Endodermal cell (in vitro differentiated cells): ENCODE measurements at places on chromosomes 7 and 10. TPM values are rescaled to one million over a fixed set of nuclear protein-coding genes. Genes with fewer than 3 reads are reported as not detected.
A peak's percentile ranks its signal among the peaks of the same experiment; 100 is the strongest.

- H3K27ac ChIP-seq, result no peak overlapping the region
- no peaks in the 10 kb centered on the region for H3K4me1 ChIP-seq
- H3K27me3 ChIP-seq, result no peaks in the 10 kb centered on the region
These were observed 59.3 kb downstream of the OSBPL3 start for GRCh38 chr7:24920451-24921361.

GRCh38 chr10:118971187-118971586 lies 58.3 kb upstream of the NANOS1 start:
- H3K27ac ChIP-seq, result no peak overlapping the region
- no peak for DNase-seq
- H3K4me3 ChIP-seq, result no peak overlapping the region
- no peaks in the 10 kb centered on the region for H3K27me3 ChIP-seq

- no peaks in the 10 kb centered on the region for H3K36me3 ChIP-seq
- H3K27me3 ChIP-seq, result no peaks in the 10 kb centered on the region
- no peaks in the 10 kb centered on the region for H3K4me1 ChIP-seq
- H3K4me3 ChIP-seq, result no peak overlapping the region
- no peak overlapping the region for H3K27ac ChIP-seq
- DNase-seq, result no peak
These were observed 46.0 kb upstream of the ELN start for GRCh38 chr7:73981933-73982332.

GRCh38 chr7:29354340-29354739 lies 159.8 kb downstream of the CHN2 start:
- H3K4me1 ChIP-seq, result no peaks in the 10 kb centered on the region
- no peaks in the 10 kb centered on the region for H3K27me3 ChIP-seq
- no peak overlapping the region for H3K4me3 ChIP-seq
- no peak overlapping the region for H3K27ac ChIP-seq

DNA sequence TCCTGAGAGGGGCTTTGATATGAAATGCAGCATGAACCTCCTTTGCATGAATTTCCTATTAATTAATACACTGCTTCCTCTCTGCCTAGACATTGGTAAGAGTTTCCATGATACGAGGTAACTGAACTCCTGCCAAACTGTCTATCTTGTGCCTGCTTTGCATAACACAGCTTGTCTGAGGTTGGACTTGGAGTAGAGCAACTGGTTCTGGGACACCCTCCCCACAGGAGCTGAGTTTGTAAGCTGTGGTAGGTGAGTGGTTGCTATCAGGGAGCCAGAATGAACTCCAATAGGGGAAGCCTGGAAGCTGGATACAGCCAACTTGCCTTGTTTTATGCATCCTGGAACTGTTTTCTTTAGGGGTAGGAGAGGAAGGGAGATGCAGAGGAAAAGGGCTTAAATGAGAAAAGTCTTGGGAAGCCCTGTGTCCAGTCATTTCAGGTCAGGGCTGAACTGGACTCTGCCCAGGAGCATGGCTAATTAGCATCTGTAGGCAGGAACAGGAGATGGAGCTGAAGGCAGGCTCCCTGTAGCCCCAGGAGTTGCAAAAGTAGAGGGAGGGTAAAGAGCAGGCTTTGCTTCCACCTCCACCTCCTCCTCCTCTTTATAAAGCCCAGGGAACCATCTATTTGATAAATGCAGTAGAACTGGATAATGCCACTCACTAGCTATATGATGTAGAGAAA lies 73.2 kb upstream of the GPR158 start:
- no peak overlapping the region for H3K4me3 ChIP-seq
- no peak overlapping the region for H3K27ac ChIP-seq
- no peaks in the 10 kb centered on the region for H3K4me1 ChIP-seq
- DNase-seq, result no peak

- peaks cover 15% of the 10 kb centered on the region for H3K4me1 ChIP-seq
- no peak for DNase-seq
- no peaks in the 10 kb centered on the region for H3K27me3 ChIP-seq
- no peak overlapping the region for H3K4me3 ChIP-seq
These were observed 909.3 kb upstream of the GHITM start for GRCh38 chr10:83229991-83230390.

- no peaks in the 10 kb centered on the region for H3K36me3 ChIP-seq
- no peak overlapping the region for H3K27ac ChIP-seq
- H3K4me1 ChIP-seq, result peaks cover 22% of the 10 kb centered on the region
- H3K4me3 ChIP-seq, result no peak overlapping the region
- H3K27me3 ChIP-seq, result no peaks in the 10 kb centered on the region
These were observed 18.5 kb downstream of the EPC1 start for GRCh38 chr10:32328499-32328898.

DNA sequence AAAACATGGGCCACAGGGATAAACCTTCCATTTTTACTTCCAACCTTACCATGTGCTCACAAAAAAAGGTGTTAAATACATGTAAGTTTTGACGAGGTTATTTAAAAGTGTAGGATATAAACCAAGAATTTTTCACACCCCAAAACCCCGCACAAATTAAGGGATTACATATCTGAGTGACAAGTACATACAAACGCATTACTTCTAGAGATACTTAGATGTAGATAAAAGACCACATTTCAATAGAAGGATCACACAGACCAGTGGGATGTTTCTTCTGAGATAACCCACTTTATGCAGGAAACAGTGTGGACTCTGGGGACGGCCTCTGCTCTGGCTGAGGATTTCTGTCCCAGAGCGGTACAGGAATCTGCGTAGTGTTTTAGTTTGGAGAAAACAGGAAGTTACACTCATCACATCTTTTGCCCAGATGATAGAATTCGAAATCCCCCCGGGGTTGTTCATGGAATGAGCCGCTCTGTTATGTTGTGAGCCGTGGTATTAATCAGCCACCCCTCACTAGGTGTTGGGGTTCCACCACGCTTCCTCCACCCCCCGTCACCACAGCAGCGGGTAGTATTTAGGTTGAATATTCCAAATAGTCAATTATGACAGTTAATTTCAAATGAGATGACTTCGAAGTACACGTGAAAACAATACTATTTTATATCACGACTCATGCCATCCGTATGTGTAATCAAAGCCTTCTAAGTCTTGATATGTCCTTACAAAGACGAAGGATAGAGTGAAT lies 1.3 kb upstream of the CUL1 start:
- H3K4me1 ChIP-seq, result peaks cover 8% of the 10 kb centered on the region
- H3K27me3 ChIP-seq, result peaks cover 51% of the 10 kb centered on the region
- peak overlapping the region; percentile 89 for H3K4me3 ChIP-seq
- no peak for DNase-seq

DNA sequence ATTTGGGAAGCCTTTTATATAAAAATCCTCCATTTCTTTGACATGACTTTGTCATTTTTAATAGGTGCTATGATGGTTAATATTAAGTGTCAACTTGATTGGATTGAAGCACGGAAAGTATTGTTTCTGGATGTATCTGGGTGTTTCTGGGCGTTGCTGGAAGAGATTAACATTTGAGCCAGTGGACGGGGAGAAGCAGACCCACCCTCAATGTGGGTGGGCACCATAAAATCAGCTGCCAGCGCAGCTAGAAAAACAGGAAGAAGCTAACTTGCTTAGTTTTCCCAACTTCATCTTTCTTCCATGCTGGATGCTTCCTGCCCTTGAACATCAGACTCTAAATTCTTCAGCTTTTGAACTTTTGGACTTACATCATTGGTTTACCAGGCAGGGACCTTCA lies 1003.0 kb downstream of the SORCS3 start:
- no peak for DNase-seq
- H3K27ac ChIP-seq, result no peak overlapping the region
- H3K4me3 ChIP-seq, result no peak overlapping the region
- H3K4me1 ChIP-seq, result peaks cover 1% of the 10 kb centered on the region
- peaks cover 12% of the 10 kb centered on the region for H3K27me3 ChIP-seq
- no peaks in the 10 kb centered on the region for H3K36me3 ChIP-seq

DNA sequence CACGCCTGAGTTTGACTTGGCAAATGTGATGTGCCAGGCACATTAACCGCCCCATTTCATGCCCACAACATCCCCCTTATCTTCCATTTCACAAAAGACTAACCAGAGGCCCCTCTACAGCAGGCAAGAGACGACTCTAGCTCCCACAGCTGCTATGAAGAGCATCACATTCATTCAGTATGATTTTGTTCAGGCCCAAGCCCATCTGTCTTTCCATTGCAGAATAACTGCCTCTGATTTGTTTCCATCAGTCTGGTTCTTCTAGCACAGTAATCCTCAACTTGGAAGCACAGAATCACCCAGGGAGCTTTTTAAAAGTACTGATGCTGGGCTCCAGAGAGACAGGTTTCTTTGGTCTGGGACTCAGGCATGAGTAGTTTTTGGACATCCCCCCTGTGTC lies 169.7 kb downstream of the NEURL1 start:
- H3K36me3 ChIP-seq, result no peaks in the 10 kb centered on the region
- H3K27ac ChIP-seq, result no peak overlapping the region
- no peaks in the 10 kb centered on the region for H3K4me1 ChIP-seq
- no peak for DNase-seq
- H3K4me3 ChIP-seq, result no peak overlapping the region
- no peaks in the 10 kb centered on the region for H3K27me3 ChIP-seq

DNA sequence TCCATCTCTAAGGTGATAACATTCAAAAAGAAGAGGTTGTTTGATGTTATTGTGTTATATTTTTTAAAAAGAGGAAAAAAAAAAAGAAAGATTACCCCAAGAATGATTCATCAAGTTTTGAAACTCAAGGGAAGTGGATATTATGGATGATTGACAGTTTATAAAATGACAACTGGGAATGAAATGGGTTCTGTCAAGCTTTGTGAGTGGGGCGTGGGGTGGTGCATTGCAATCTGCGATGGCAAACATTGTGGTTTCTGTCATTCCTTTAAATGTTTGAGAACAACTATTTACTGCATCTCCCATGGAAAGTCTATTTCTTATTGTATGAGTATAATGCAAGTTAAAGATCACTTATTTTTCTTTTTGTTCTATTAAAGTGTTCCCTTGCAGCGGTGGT lies 297.0 kb downstream of the CCDC3 start:
- H3K27me3 ChIP-seq, result no peaks in the 10 kb centered on the region
- H3K27ac ChIP-seq, result no peak overlapping the region
- DNase-seq, result no peak
- H3K4me1 ChIP-seq, result peaks cover 5% of the 10 kb centered on the region

- no peaks in the 10 kb centered on the region for H3K36me3 ChIP-seq
- no peak overlapping the region for H3K27ac ChIP-seq
- H3K4me3 ChIP-seq, result no peak overlapping the region
- DNase-seq, result no peak
- peaks cover 2% of the 10 kb centered on the region for H3K4me1 ChIP-seq
These were observed 19.6 kb upstream of the ADD3 start for GRCh38 chr10:109988212-109988596.

Gene SEMA4G
- 18.8 to 26.0 TPM (median 20.1 TPM) in 3 replicates for total RNA-seq

Gene RPEL1
- not detected in 2 replicates for total RNA-seq

Gene TMED4
- 109 to 111 TPM (median 109 TPM) in 3 replicates for total RNA-seq

Gene ANKRD30A
- total RNA-seq, result not detected in 2 replicates

Gene PBLD
- 3.8 and 5.0 TPM in 2 replicates for total RNA-seq

Gene UFSP1
- total RNA-seq, result 0.49 to 4.0 TPM (median 3.8 TPM) in 3 replicates

Gene SH2D4B
- 0.12 to 0.13 TPM in 2 of 3 replicates, not detected in the other for total RNA-seq

Gene NEUROD6
- not detected in 3 replicates for total RNA-seq

Gene GRM8
- total RNA-seq, result 1.8 and 2.0 TPM in 2 replicates

Gene TRPV6
- 2.7 and 3.3 TPM in 2 replicates for total RNA-seq

Gene GSTO1
- total RNA-seq, result 186 to 223 TPM (median 217 TPM) in 3 replicates
